ENCODE measurements at places on chromosomes 1 and 21.

DNA sequence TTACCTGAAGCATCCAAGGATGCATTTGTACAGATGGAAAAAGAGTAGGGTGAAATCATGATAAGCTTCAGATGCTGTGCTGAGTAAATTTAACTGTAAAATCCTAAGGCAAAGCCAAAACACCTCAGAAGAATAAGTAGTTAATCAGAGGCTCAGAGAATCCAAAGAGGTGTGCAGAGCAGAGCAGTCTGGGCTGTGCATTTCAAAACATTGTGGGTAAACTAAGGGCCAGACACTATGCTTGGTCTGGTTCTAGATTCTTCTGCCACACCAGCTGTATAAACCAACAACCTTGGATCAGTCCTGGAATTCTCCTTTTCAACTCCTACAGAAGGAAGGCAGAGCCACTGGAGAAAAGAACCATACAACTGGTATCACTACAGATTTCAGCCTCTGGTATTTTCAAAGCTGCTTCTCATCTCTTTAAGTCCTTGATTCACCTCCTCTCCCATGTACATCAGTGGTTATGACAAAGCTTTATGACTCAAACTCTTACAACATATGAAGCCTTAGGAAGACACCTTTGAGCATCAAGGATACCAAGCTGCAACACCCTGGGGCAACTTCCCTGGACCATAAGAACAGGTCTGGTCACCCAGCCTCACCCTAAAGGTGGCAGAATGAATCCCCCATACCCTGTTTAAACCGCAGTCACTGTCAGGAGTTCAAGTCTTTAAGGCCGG is 11.6 kb upstream of the HIPK1 start:
- DNase-seq = no peak

GRCh38 chr1:2584686-2585317 is 1.8 kb upstream of the PRXL2B start:
- DNase-seq = no peak

- no peak for DNase-seq
These were observed 54.0 kb downstream of the DAB1 start for GRCh38 chr1:57369889-57370288.

GRCh38 chr21:30577766-30578165 is 12.4 kb downstream of the KRTAP22-2 start:
- DNase-seq = no peak

- no peak for DNase-seq
These were observed 32.4 kb upstream of the SLC16A1 start for GRCh38 chr1:112988367-112988766.

DNA sequence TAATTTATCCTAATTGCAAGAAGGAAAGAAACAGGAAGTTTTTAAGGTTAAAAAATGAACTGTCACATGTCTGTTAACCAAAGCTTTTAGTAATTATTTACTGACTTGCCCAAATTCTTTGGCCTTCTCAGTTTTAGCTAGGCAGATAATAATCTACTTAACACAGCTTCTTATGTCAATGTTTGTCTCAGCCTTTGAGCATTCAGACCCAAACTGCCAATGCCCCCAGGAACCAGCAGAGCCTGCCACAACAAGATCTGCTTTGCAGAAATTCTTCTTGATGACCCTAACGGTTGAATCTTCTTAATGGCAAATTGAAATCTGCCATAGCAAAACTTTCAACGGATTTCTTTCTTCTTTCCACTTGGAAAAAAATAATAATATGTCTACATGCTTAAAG is 792.4 kb upstream of the ADGRL2 start:
- no peak for DNase-seq
